GM20000 (cell line): ENCODE measurements at places on chromosomes 2 and 18.

GRCh38 chr18:13910501-13910900 is 4.8 kb downstream of the MC2R start:
- no peak for DNase-seq

DNA sequence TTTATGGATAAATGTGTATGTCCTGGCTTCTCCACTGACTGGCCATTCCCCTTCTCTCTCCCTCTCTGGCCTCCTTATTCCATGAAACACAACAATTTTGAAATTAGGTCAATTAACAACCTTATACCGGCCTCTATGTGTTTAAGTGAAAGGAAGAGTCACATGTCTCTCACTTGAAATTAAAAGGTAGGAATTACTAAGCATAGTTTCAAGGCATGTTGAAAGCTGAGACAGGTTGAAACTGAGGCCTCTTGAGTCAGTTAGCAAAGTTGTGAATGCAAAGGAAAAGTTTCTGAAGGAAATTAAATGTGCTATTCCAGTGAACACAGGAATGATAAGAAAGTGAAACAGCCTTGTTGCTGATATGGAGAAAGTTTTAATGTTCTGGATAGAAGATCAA is 69.7 kb downstream of the ADAM23 start:
- DNase-seq, result no peak

GRCh38 chr2:86195808-86196387 is 636 bp upstream of the IMMT start:
- no peak for DNase-seq

- DNase-seq, result no peak
Observed at GRCh38 chr18:59665057-59666006, 31.9 kb downstream of the CCBE1 start.

DNA sequence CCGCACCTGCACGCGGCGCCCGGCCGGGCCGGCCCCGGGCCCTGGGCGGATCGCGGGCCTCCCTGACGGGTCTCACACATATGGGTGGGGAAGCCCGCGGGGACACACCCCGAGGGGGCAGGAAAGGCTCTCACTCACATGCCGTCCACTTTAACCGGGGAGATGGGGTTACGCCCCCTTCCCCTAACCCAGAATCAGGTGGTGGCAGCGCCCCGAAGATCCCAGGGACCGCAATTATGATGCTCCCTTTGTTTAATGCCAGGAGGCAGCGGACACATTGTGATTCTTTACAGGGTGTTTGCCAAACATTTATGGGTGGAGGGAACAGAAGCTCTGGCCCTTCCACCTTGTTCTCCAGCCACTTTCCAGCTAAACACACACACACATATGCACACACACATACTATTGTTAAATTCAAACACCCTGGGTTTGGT is 424 bp upstream of the ANKRD44 start:
- DNase-seq, result no peak

GRCh38 chr2:65158557-65158956 is 28.7 kb upstream of the RAB1A start:
- DNase-seq, result no peak

DNA sequence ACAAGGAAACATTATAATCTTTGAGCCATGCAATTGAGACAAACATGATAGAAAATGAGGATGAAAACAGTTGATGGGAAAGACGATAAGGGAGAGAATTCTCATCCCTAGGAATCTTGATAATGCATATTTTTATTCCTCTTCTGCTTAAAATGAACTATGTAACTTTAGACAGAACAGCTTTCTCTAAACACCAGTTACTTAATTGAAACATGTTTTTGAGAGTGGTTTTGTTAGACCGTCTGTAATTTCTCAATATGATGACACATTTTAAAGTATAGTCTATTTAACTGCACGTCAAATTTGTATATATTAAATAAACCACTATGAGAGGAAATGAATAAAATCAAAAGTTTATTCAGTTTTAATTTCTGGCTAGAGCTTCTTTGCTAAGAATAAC is 1453.9 kb upstream of the NXPH2 start:
- no peak for DNase-seq

DNA sequence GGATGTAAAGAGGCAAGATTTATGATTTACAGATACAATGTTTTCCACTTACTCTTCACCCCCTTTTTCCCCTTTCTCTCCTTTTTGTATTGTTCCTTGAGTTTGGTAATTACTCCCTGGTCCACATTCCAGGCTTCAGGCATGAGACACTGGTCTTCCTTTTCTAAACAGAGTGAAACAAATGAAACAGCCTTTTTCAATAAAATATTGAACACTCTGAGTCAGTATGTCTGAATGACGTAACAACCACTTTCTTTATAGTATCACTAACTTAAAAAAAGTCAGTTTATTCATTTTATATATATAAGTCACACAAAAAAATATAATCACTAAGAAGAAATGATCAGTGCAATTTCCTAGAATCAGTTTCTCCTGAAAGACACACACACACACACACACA is 79.7 kb downstream of the STRN start:
- DNase-seq, result no peak

DNA sequence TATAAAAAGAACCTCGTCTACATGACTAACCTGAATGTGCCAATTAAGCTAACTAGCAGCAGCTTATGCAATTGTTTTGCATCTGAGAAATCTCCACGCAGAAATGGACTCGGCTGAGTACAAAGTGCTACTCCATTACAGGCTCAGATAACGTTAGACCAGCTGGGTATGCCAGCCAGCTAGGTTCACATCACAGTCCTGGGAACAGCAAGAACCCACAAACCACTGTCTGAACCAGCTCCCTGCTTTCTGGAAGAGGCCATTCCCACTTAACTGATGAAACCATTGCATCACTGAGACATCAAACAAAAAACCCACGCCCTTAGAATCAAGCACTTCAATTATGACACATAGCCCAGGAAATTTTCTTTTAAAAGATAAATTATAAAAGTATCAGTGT is 202.7 kb downstream of the CYRIA start:
- no peak for DNase-seq

DNA sequence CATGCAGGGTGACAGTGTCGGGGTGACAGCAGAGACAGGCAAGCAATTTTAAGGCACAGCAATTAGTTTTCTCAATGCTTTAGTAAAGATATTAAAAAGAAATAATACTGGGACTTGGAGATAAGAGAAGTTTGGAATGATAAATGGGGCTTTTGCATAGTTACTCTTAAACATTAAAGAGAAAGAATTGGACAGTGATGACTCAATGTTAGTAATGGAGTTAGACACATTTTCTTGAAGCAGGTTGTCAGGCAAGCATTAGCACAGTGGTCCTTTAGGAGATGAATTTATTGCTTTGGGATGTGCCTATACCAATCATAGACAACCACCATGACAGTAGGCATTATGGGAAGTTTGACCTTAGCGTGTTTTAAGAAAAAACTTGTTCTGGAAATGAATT is 228.3 kb upstream of the RAB12 start:
- DNase-seq, result no peak

DNA sequence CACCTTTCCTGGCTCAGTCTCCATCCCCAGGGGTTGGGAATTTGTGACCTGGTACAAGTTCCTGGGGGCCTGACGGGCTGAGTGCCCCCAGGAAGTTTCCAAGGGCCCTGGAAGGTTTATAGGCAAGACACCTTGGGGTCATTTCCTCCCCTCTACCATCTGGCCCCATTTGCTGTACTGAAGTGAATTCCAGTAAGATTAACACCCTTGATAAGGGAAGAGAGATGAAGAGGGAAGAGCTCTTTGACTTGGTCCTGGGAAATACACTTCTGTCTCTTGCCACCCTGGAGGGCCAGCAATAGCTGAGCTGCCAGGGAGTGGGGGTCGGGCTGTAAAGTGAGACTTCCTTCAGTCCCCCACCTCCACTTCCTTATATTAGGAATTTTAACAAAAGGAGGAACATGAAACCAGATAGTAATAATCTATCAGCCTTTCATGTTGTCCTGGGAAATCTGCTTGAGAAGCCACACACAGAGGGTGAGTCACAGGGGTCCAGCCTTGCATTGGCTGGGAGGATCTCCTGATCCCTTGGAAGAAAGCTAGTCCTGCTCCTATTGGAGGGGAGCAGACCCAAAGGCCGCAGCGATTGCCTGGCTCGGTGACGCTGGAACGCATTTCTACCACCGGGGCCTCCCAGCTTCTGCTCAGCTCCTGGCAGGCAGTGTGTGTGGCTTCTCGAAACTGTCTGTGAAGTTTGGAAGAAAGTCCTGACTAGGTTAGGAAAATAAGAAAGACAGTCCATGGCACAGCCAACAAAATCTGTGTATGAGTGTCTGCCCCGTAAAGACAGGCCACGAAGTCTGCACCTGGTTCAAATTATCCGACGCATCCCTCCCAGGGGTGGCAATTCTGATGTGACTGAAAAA is 87.3 kb downstream of the ACAA2 start:
- DNase-seq, result no peak

- no peak for DNase-seq
Observed at GRCh38 chr2:99403524-99403923, 66.3 kb downstream of the EIF5B start.
